ENCODE measurements at places on chromosomes 1 and 21. TPM values are rescaled to one million over a fixed set of nuclear protein-coding genes. Genes with fewer than 3 reads are reported as not detected.

The GBP6 gene
- not detected for total RNA-seq

The CTSE gene
- 42.4 TPM for total RNA-seq

The RGS21 gene
- total RNA-seq, result not detected

The LIN28A gene
- not detected for total RNA-seq

The SLC25A24 gene
- total RNA-seq, result 10.1 TPM

The PKP1 gene
- total RNA-seq, result 0.37 TPM

The RBM34 gene
- total RNA-seq, result 19.2 TPM

The CLIC4 gene
- 86.7 TPM for total RNA-seq

The NECTIN4 gene
- 3.1 TPM for total RNA-seq

- no peaks in the 10 kb centered on the region for H3K4me1 ChIP-seq
- H3K36me3 ChIP-seq, result no peaks in the 10 kb centered on the region
- peak; percentile 21 for DNase-seq
- H3K4me3 ChIP-seq, result no peak overlapping the region
These were observed 13.5 kb downstream of the TRAF3IP3 start for GRCh38 chr1:209769171-209769904.

GRCh38 chr1:41914516-41914915 is 4.2 kb downstream of the HIVEP3 start:
- H3K4me1 ChIP-seq, result peaks cover 12% of the 10 kb centered on the region
- DNase-seq, result no peak
- no peak overlapping the region for H3K27ac ChIP-seq
- H3K36me3 ChIP-seq, result no peaks in the 10 kb centered on the region

GRCh38 chr1:59025898-59026426 is 242.1 kb upstream of the JUN start:
- H3K27me3 ChIP-seq, result no peaks in the 10 kb centered on the region
- H3K4me1 ChIP-seq, result peaks cover 4% of the 10 kb centered on the region
- no peak overlapping the region for H3K27ac ChIP-seq
- no peak for DNase-seq
- H3K36me3 ChIP-seq, result no peaks in the 10 kb centered on the region
- H3K4me3 ChIP-seq, result no peak overlapping the region

- no peaks in the 10 kb centered on the region for H3K27me3 ChIP-seq
- no peak overlapping the region for H3K27ac ChIP-seq
- no peaks in the 10 kb centered on the region for H3K36me3 ChIP-seq
These were observed 1.7 kb upstream of the TESK2 start for GRCh38 chr1:45492691-45493090.

GRCh38 chr1:183773482-183774274 is 31.2 kb upstream of the RGL1 start:
- no peak overlapping the region for H3K27ac ChIP-seq
- no peaks in the 10 kb centered on the region for H3K36me3 ChIP-seq
- DNase-seq, result no peak
- no peaks in the 10 kb centered on the region for H3K4me1 ChIP-seq
- H3K27me3 ChIP-seq, result no peaks in the 10 kb centered on the region
- no peak overlapping the region for H3K4me3 ChIP-seq

DNA sequence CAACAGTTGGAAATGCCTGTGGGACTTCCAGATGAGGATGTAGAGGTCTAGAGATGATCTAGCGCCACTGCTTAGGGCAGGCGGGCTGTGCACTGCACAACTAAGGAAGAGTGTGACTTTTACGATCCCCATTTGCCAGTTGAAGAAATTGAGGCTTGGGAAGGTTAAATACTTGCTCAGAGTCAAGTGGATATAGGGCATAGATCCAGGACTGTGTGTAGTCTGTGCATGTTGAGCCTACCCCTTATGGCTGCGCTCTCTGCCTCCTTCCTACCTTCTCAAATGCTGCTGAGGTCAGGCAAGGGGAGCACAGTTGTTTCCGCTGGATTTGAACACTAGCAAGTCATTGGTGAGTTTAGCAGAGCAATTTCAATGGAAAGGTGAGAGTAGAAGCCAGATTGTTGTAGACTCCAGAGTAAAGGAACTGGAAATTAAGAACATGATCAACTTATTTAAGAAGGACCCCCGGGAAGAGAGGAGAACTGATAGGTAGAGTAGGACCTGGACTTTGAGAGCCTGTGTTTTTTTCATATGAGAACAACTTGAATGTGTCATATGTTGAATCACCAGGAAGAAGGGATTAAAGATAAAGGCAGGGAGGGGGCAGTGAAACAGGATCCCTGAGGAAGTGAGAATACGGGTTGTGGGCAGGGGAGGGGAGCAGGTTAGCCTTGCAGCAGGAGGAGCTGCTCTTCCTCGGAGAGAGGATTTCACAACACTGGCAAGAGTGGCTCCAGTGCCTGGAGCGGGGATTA is 2.7 kb downstream of the CAPN2 start:
- H3K36me3 ChIP-seq, result no peaks in the 10 kb centered on the region
- H3K27me3 ChIP-seq, result no peaks in the 10 kb centered on the region
- no peak for DNase-seq
- peak overlapping the region; percentile 6 for H3K27ac ChIP-seq
- H3K4me1 ChIP-seq, result peaks cover 5% of the 10 kb centered on the region

DNA sequence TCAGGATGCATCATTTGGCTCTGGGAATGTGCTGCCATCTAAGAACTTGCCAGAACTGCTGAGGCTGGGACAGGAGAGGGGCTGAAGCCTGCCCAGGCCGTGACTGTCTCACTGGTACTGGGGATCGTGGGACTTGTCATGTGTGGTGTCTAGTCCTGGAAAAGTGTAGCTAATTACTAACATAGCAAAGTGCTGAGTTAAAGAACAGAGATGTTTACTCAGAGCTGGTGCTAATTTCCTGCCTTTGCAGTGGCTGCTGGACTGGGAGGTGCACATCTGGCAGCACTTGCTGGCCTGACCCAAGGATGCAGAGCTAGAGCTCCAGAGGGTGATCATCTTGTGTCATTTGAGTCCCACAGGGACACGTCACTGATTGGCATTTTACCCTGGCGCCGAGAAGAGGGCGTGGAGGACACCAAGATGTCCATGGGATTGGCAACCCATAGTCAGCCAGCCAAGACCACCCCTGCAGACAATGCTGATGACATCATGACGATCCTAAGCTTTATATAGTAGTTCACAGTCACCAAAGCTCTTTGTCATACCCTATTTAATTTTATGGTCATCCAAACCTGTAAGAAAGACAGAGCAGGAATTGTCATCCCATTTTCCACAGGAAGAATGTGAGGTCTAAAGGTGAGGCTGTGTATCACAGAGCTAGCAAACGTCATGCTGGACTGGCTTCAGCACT is 110.1 kb upstream of the SLC44A3 start:
- H3K4me1 ChIP-seq, result no peaks in the 10 kb centered on the region
- H3K36me3 ChIP-seq, result no peaks in the 10 kb centered on the region
- no peak overlapping the region for H3K4me3 ChIP-seq
- H3K27me3 ChIP-seq, result no peaks in the 10 kb centered on the region

DNA sequence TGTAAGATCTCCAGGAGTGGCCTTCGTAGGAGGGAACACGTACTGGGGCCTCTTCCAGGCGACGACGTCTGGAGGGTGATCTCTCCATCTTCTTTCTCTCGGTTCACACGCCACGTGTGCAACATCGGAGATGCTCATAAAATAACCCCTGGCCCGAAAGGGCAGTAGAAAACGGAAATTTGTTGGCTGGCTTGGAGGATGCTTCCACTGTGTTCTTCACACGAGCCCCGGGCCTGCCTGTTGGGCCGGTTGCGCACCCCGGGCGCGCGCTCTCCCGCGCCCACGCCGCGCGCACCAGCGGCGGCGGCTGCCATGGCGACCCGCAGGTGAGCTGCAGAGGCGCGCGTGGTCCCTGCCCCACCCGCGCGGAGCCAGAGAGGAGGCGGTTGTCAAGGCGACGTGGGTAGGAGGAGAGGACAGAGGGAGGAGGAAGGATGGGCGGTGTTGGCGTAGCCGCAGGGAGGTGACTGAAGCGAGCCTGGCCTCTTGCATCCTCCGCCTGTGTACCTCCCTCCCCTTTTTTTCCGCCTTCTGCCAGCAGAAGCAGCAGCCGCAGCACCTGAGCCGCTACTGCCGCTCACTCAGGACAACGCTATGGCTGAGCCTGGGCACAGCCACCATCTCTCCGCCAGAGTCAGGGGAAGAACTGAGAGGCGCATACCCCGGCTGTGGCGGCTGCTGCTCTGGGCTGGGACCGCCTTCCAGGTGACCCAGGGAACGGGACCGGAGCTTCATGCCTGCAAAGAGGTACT is at the start of gene ELAPOR1:
Gene ELAPOR1, plus strand, starts transcription at position 526 of the 752 bp plus-strand sequence. Its CDS starts 69 bp downstream, at position 595.
- peak within 1 kb of the TSS; percentile 40 for H3K4me3 ChIP-seq
- H3K36me3 ChIP-seq, result no peaks in the 10 kb centered on the region
- H3K27ac ChIP-seq, result peak within 1 kb of the TSS; percentile 53

DNA sequence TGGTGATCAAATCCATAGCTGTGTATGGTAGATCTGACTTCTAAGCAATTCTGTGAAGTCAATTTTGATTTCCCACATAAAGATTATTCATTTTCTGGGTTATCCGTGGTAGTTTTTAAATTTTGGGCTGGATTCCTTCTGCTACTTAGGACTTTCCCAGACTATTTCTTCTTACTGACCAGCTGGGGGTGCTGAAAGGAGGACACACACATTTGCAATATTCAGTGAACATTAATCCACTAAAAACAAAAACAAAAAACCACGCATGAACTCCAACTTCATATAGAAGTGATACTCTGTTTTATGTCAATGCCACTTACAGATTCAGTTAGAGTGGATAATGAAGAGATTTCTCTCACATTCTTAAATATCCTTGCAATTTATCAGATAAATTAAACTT is 105.4 kb downstream of the KCTD3 start:
- H3K27ac ChIP-seq, result no peak overlapping the region
- no peaks in the 10 kb centered on the region for H3K36me3 ChIP-seq
- DNase-seq, result no peak
- no peak overlapping the region for H3K4me3 ChIP-seq
- no peaks in the 10 kb centered on the region for H3K27me3 ChIP-seq

GRCh38 chr1:176789571-176790090 is 326.7 kb downstream of the PAPPA2 start:
- no peak overlapping the region for H3K4me3 ChIP-seq
- no peak for DNase-seq
- no peaks in the 10 kb centered on the region for H3K4me1 ChIP-seq
- no peaks in the 10 kb centered on the region for H3K36me3 ChIP-seq
- no peaks in the 10 kb centered on the region for H3K27me3 ChIP-seq
- H3K27ac ChIP-seq, result no peak overlapping the region

- H3K4me3 ChIP-seq, result no peak overlapping the region
- H3K4me1 ChIP-seq, result no peaks in the 10 kb centered on the region
- no peaks in the 10 kb centered on the region for H3K36me3 ChIP-seq
These were observed 5.7 kb downstream of the MYBPH start for GRCh38 chr1:203169770-203170520.

GRCh38 chr1:60448850-60449249 is 375.3 kb upstream of the C1orf87 start:
- DNase-seq, result no peak
- H3K27me3 ChIP-seq, result no peaks in the 10 kb centered on the region
- no peak overlapping the region for H3K27ac ChIP-seq
- H3K4me3 ChIP-seq, result no peak overlapping the region

DNA sequence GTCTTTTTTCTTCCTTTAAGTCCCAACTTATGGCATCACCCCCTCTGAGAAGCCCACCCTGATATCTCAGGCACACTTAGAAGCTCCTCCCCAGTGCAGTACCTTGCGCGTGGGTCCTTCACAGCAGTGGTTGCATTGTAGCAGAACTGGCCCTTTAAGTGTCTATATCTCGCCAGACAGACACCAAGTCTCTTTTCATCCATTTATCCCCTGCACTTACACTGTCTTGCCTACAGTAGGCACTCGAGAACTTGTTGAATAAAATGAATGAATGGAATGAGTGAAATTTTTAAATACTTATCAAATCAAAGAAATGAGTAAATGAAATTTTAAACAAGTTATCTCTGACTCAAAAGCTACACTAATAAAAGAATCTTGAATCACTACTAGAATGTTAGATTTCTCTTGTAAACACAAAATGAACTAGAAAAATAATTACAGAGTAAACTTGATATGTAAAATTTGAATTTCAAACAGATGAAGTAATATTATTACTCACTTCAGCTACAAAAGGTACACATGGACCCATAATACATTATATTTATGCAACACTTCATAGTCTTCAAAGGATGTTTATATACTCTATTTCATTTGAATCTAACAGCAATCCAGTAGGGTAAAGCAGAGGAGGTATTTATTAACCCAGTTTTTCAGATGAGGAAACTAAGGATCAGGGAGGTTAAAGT is 54.7 kb upstream of the MAN1A2 start:
- H3K27me3 ChIP-seq, result no peaks in the 10 kb centered on the region
- DNase-seq, result peak; percentile 16
- H3K36me3 ChIP-seq, result no peaks in the 10 kb centered on the region
- H3K4me1 ChIP-seq, result no peaks in the 10 kb centered on the region

- H3K36me3 ChIP-seq, result no peaks in the 10 kb centered on the region
- no peaks in the 10 kb centered on the region for H3K4me1 ChIP-seq
- no peak overlapping the region for H3K4me3 ChIP-seq
- no peak overlapping the region for H3K27ac ChIP-seq
- no peak for DNase-seq
These were observed 118.3 kb downstream of the OLFML2B start for GRCh38 chr1:161905269-161905884.

DNA sequence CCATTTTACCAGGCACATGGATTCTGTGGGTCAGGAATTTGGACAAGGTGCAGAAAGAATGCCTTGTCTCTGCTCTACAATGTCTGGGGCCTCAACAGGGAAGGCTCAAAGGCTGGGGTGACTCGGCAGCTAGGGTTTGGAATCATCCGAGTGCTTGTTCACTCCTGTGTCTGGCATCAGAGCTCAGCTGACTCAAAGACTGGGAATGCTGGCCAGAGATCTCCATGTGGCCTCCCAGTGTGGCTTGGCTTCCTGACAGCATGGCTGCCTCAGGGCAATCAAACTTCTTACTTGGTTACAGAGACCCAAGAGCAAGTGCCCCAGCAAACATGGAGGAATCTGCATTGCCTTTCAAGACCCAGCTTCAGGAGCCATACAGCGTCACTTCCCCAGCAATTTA is 110.5 kb downstream of the TOMM20 start:
- no peak overlapping the region for H3K4me3 ChIP-seq
- no peaks in the 10 kb centered on the region for H3K4me1 ChIP-seq
- no peaks in the 10 kb centered on the region for H3K36me3 ChIP-seq
- DNase-seq, result no peak
- no peak overlapping the region for H3K27ac ChIP-seq
- H3K27me3 ChIP-seq, result no peaks in the 10 kb centered on the region

GRCh38 chr1:221722254-221723017 is 19.5 kb downstream of the DUSP10 start:
- DNase-seq, result no peak
- peaks cover 15% of the 10 kb centered on the region for H3K4me1 ChIP-seq
- no peaks in the 10 kb centered on the region for H3K36me3 ChIP-seq
- H3K27me3 ChIP-seq, result no peaks in the 10 kb centered on the region

Data from pancreas (tissue), 10 donors.